ENCODE measurements at places on chromosomes 6 and 20.
A peak's percentile ranks its signal among the peaks of the same experiment; 100 is the strongest.

- no peak for DNase-seq
These were observed 29.1 kb downstream of the OPN5 start for GRCh38 chr6:47810885-47811284.

DNA sequence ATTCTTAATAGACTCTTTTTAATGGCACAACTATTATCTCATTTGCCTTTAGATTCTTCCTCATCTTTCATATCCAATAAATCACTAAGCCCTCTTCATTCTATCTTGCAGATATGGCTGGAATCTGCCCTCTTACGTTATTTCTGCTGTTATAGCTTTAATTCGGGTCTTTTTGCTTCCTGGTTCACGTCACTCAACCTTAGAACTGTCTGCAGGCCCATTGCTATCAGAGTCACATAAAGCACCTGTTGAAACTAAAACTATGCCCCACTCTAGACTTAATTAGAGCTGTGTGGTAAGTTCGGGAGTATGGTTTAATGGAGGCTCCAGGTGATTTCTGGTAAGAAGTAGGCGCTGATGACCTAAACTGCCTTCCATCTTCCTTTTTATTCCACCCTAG, 988 bp downstream of the QRSL1 start:
- DNase-seq: no peak

- DNase-seq: no peak
These were observed 200.9 kb downstream of the DLL1 start for GRCh38 chr6:170089963-170090362.

DNA sequence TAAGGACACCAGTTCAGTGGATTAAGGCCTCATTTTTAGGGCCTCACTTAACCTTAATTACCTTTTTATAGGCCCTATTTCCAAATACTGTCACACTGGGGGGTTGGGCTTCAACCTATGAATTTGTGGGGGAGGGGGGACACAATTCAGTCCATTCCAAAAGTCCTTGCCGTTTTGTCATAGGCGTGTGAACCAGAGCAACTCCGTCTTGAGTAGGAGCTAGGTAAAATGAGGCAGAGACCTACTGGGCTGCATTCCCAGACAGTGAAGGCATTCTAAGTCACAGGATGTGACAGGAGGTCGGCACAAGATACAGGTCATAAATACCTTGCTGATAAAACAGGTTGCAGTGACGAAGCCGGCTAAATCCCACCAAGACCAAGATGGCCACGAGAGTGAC, 113.5 kb upstream of the SNX9 start:
- no peak for DNase-seq

GRCh38 chr20:61268024-61268423, 16.0 kb downstream of the CDH4 start:
- DNase-seq: no peak

DNA sequence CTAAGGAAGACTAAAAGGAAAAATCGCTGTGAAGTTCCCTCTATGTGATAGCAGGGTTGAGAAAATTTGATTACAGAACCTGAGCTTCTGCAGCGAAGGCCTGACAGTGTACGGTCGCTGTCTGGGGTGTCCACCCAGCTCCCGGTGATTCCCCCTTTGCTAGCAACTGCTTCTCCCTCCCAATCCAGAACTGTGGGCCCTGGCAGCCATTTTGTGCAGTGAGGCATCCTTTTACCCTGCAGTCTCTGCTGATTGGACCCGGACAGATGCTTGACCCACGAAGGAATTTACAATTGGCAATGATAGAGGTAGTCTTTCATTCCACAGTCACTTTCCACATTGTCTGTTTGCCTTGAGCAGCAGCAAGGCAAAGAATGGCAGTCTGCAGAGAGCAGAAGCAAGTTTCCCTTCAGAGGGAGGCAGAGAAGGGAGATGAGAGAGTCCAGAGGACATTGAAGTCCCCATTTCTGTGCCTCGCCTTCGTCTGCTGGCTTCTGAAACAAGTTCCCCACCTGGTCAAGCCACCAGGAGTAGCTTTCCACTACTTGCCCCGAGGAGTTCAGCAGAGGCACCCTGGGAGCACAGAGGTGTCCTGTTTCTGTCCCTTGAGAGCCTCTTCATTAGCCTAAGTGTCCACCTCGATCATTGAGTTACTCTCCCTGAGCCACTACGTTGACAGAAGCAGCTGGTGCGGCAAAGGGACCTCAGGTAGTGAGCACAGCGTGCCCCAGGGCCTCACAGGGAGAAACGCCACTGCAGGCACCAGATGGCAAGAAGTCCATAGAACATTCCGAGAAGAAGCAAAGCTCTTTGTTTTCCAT, 370.3 kb downstream of the NRN1 start:
- DNase-seq: no peak

DNA sequence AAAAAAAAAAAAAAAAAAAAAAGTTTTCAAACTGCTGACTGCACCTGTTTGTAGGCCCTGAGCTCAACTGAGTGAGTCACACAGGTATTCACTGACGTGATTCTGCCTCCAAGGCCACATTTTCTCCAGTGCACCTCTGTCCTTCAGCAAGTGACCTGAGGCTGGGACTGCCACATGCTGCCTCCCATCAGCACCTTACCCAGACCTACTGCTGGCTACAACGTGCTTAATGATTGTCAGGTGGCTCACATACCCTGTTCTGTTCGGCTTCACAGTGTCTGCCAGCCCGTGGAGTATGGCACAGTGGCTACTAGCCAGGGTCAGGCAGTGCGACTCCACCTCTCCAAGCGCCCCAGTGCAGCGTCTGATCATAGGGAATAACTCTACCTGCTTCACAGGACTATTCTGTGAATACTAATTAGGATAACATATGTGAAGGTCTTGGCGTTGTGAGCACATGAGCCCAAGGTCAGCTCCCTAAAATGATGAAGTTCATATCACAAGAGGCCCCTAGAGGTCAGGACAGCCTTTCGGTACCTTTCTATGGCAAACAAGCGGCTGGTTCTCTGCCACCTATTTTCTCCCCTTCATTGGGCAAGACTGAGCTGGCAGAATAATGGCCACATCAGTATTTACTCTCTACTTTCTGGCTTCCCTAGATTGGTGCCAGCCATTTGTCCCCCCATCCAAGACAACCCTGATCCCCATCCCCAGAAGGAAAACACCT, 28.1 kb downstream of the RIPOR3 start:
- no peak for DNase-seq

DNA sequence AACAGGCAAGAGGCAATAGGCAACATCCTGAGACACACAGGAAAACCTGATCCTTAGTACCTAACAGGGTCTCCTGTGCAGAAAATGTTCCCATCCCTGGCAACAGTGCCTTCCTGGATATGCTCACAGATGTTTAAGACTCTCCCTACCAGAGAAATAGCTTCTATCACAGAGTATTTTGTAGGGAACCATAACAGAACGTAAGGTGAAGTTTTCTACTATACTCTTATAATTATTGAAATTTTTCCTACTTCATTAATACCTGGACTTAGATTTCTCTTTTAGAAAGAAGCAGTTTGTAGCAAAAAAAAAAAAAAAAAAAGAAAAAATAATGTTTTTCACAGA, 33.5 kb upstream of the LGSN start:
- no peak for DNase-seq

DNA sequence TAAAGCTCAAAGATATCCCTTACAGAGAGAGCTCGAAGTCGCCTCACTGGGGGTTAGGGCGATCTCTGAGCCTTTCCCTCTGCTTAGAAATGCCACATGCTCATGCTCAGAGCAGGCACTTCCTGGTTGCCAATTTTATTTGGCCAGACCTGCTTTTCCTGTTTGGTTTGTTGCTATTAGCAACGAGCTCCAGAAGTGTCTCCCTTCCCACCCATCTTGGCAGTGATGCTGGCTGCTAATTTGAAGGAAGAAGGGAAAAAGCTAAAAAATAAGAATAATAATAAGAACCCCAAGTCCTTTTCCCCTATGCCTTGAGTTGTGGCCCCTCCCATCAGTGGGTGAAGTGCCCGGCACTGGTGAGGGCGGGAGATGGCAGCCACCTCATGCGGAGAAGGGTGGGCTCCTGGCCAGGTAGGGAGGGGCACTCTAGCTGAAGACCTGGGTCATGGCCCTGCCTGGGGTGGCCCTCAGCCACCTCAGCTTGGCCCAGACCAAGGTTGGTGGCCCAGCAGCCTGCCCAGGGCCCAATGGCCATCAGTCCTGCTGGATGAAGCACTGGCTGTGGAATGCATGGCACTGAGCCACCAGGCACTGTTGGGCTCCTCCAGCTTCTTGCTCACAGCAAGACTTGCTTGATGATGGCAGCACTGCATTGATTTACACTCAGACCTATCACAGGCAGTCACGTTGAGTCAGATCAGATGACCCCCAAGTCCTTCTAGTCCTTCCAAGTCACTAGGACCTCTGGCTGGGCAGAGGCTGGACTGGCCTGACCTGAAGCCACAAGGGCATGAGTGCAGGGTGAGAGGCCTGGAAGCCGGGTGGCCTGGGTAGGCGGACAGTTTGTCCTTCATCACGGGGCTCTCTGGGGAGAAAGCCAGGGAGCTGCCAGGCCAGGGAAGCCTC, 79.0 kb downstream of the SYNJ2 start:
- peak; percentile 59 for DNase-seq

DNA sequence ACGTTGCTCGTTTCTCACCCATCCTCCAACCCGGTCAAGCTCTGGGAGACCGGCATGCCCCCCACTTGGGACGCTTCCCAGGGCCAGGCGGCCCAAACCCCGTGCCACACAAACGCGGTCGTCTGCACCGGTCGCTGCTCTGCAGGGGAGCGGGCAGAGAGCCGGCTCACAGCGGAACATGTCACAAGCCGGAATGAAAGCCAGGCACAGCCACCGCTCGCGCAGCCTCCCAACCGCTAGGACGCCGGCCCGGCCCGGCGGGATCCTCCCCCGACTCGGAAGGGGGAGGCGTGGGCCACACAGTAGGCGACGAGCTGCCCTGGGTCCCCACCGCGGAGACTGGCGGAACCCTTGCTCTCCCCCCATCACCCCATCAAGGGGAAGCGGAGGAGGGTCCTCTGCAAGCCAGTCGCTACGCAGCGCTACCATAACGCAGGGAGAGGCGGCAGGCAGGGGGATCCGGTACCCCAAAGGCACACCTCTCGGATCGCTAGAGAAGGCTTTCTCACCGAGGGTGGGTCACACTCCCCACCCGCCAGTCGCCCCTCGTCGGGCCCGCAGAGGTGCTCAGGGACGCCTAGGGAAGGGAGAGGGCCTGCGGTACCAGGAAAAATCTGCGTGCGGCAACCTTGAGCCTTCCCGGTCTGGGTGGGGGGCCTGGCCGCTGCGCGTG, 768.4 kb upstream of the DEFB115 start:
- DNase-seq: no peak

GRCh38 chr6:53803081-53803860, 8.5 kb downstream of the LRRC1 start:
- peak; percentile 33 for DNase-seq

GRCh38 chr6:13175759-13176158, 152.6 kb downstream of the TBC1D7 start:
- no peak for DNase-seq

DNA sequence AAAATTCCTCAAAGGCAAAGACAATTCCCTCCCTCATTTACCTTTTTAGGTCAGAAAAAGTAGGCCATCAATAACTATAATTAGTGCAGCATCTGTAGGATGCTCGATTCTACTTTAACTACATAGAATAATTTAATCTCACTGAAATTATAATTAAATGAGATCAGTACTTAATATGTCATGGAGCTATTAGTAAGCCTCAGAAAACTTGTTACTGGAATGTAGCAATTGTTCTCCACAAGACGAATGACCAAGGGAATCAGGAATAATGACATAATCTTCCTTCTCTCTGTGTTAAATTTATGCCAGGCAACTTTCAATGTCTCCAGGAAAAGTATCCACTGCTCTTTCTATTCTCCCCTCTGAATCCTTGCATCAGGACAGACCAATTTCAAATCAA, 34.1 kb downstream of the SESN1 start:
- no peak for DNase-seq

GRCh38 chr6:14996892-14997291, 249.0 kb upstream of the JARID2 start:
- no peak for DNase-seq

DNA sequence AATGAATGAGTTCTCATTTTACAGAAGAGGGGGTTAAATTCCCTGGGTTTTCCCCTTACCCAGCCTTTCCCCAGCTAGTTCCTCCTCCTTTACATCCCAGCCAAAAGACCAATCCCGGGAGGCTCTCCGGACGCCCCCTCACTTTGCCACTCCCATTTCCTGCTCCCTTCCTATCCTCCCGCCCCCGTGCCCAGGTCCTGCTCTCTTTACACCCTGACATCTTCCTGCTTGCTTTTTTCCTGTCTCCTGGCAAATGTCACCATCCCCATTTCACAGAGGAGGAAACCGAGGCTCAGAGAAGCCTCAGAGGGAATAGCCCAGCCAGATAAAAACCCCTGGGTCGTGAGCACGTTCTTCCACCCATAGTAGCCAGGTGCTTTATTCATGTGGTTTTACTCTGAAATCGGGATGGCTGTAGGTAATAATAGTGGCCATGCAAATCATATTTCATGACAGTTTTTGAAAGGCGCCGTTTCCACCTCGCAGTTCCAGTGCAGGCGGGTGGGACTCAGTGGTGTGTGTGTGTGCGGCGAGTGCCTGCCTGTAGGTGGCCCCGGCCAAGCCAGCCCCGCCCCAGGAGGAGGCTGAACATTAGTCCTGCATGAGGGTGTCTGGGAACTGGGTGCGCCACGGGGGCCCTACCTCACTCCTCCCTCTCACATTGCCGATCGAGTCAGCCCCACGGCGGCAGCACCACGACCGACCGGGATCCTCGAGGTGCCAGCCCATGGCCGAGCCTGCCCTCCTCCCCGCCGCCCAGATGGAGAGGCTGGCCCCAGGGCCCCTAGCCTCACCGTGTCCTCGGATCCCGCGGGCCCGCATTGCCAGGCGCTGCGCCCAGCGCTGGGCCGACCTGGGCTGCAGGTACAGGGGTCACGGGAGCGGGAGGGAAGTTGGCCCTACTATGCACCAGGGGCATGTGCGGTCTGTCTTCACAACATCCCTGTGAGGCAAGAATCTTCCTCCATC, at the start of gene ARHGAP40:
Gene ARHGAP40, plus strand, starts transcription at position 594 of the 969 bp plus-strand sequence.
- DNase-seq: no peak

DNA sequence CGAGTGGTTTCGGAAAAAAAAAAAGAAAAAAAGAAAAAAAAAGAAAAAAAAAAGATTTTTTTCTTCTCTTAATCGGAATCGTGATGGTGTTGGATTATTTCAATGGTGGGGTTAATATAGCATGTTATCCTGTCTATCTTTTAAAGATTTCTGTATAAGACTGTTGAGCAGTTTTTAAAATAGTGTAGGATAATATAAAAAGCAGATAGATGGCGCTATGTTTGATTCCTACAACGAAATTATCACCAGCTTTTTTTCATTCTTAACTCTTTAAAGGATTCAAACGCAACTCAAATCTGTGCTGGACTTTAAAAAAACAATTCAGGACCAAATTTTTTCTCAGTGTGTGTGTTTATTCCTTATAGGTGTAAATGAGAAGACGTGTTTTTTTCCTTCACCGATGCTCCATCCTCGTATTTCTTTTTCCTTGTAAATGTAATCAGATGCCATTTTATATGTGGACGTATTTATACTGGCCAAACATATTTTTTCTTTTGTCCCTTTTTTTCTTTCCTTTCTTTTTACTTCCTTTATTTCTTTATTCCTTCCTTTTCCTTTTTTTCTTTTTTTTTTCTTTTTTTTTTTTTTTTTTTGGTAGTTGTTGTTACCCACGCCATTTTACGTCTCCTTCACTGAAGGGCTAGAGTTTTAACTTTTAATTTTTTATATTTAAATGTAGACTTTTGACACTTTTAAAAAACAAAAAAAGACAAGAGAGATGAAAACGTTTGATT, 3.6 kb downstream of the SOX4 start:
- no peak for DNase-seq
